Left renal cortex interstitium (tissue), 4 donors: ENCODE measurements at places on chromosomes 1 and 21. TPM values are rescaled to one million over a fixed set of nuclear protein-coding genes. Genes with fewer than 3 reads are reported as not detected.

HAO2 gene
- 57.8 TPM for polyA plus RNA-seq

CDC7 gene
- 34.0 TPM for polyA plus RNA-seq

- no peak for DNase-seq
Measured at GRCh38 chr1:179340918-179341317, 24.9 kb upstream of the AXDND1 start.

DNA sequence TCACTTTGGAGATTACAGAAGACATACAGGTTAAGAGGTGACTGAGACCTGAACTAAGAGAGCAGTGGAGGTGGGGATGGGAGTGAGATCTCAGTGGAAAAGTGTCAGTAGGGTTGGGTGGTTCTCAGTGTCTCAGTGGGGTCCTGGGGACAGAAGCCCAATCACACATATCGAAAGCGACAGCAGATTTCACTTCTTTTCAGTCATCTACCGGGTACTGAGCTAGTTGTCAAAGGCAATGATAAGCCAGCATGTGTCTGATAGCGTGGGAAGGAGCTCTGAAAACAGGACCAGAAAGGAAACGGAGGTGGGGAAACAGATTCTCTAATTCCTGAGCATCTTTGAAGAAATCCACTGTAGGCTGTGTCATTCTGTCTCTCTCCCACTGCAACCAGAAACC lies 59.5 kb downstream of the RHOU start:
- no peak for DNase-seq
